ENCODE measurements at places on chromosomes 2 and 18. TPM values are rescaled to one million over a fixed set of nuclear protein-coding genes. Genes with fewer than 3 reads are reported as not detected.

Gene MYL12A
- total RNA-seq = 334 TPM

DNA sequence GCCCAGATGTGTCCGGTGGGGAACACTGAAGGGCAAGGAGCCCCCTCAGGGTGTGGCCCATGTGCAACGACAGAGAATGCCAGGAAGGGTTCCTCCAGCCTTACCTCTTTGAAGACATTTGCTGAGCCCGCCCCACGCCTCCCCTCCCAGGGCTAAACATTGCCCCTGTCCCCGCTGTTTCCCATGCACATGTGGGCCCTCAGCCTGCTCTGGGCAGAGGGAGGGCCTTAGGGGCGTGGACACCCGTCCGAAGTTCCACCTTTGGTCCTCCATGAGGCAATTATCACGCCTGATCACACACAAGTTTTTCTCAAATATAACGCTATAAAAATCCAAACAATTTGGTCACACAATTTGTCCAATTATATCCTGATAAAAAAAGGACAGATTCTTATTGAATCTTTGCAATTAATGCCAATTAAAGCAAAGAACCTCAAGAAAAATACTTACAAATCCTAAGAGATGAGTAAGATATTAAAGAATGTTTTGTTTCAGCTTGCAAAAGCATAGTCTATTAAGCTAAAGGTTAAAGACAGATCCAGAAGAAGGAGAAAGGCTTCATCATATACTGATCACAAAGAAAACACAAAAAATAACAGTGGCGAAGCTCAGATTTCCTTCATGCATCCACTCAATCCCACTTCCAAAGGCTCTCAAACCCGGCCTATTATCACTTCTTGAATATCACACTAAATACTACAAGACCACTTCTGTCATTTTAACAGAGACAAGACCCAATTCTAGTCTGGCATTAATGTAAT is 55.2 kb upstream of the LDLRAD4 start:
- H3K27me3 ChIP-seq = peaks cover 9% of the 10 kb centered on the region
- H3K27ac ChIP-seq = no peak overlapping the region
- no peaks in the 10 kb centered on the region for H3K36me3 ChIP-seq
- H3K4me3 ChIP-seq = no peak overlapping the region
- H3K4me1 ChIP-seq = peaks cover 6% of the 10 kb centered on the region

DNA sequence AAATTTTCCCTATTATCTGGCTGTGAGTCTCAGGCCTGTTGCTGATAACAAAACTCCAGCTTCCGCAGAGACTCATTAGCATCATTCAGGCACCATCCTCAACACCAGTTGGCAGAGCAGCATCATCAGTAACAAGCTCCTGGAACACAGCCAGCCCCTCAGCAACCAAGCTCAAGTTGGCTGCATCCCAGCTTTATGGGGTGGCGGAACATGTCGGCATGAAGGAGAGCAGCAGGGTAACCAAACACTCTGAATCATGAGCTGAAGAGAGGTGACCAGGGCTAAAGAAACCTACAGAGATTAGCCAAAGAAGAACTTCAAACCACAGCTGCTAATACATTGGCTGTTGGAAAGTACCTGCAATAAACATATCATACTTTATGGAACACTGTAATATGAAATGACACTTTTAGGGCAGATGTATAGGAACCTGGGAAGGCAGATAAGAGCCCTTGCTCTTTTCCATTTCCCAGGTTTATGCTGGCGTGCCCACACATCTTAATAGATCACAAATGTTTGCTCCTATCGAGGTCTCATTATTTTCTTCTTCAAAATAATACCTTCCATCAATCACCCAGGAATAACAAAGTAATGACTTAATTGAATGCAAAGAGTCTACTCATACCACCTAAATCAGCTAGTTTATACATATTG is 63.8 kb downstream of the PDE11A start:
- no peaks in the 10 kb centered on the region for H3K4me1 ChIP-seq
- peaks cover 3% of the 10 kb centered on the region for H3K27me3 ChIP-seq
- DNase-seq = no peak
- no peak overlapping the region for H3K4me3 ChIP-seq
- no peak overlapping the region for H3K27ac ChIP-seq

Gene SPDYA
- total RNA-seq = 1.1 TPM

DNA sequence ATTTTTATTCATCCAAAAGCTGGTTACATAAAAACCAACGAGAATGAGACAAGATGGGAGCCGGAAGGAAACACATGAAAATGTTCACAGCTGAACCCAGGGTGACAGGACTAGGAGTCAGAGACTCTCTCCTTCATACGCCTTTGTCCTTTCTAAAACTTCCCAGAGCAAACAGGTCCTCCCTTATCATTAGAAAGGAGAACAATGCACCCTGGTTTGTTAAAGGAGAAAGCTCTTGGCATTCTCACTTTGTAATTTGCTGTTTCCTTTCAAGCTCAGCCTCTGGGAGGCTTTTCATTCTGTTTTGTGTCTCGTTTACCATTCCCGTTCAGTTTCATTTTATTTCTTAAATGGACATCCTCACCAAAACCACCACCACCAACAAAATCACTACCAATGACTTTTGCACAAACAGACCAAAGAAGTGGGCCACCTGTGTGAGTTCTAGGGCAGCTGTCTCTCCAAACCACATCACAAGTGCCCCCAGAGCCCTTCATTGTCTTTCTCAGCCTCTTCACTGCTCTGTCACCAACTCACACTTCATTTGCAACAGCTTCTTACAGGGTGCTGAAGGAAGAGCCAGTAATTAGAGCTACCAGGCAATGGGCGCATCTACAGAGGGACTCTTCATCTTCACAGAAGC is 105.3 kb downstream of the HDAC4 start:
- peaks cover 14% of the 10 kb centered on the region for H3K36me3 ChIP-seq
- DNase-seq = no peak
- H3K27me3 ChIP-seq = peaks cover 2% of the 10 kb centered on the region
- H3K4me1 ChIP-seq = peaks cover 70% of the 10 kb centered on the region
- peak overlapping the region; percentile 11 for H3K27ac ChIP-seq
- H3K4me3 ChIP-seq = peak overlapping the region; percentile 60

DNA sequence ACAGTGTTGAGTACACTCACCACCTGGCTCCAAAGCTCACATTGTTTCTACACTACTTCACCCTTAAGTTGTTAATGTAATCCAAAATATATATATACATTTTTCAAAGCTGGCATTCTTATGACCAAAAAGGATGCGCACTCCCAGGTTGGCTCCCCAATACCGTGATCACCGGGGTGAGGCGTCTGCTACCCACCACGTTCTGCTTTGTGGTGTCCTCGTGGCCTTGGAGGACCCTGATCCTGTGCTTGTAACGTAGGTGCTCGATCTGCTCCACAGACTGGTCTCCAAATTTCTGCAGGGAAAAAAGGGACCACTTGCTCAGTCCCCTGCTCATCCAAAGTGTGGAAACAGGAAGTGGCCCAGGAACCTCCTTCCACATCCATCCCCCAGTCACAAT is 25.8 kb downstream of the RPL31 start:
- no peak overlapping the region for H3K4me3 ChIP-seq
- no peaks in the 10 kb centered on the region for H3K27me3 ChIP-seq
- DNase-seq = no peak
- no peaks in the 10 kb centered on the region for H3K4me1 ChIP-seq
- no peak overlapping the region for H3K27ac ChIP-seq
- no peaks in the 10 kb centered on the region for H3K36me3 ChIP-seq

DNA sequence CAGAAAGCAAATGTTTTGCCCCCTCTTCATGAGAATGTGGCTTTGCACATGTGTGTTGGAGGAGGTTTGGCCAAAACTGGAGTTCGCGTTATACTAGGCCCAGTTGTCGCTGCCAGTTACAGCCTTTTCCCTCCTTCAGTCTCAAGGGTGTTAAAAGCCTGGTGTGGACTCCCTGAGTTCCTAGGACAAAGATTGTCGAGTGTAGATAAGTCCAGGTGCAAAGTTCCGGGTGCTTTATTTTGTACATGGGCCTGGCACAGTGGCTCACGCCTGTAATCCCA is 542 bp upstream of the RNF103 start:
- peaks cover 37% of the 10 kb centered on the region for H3K4me1 ChIP-seq
- H3K27ac ChIP-seq = peak overlapping the region; percentile 74
- H3K27me3 ChIP-seq = peaks cover 27% of the 10 kb centered on the region
- peak overlapping the region; percentile 71 for H3K4me3 ChIP-seq

Measured in activated T-helper 1 cell treated with anti-CD3 and anti-CD28 coated beads, Interleukin-12 subunit alpha, Interleukin-12 subunit beta, Interleukin-2, Interleukin-4 antibody, amounts not matched to agents 30 ng/mL and 10 ng/mL and 1 ng/mL, durations not matched to agents 14 hours and 24 hours and 36 hours (primary cell).